ENCODE measurements at places on chromosomes 1 and 21. TPM values are rescaled to one million over a fixed set of nuclear protein-coding genes. Genes with fewer than 3 reads are reported as not detected.

GRCh38 chr1:92458146-92458545 is 28.6 kb downstream of the GFI1 start:
- H3K27ac ChIP-seq, result no peak overlapping the region
- no peaks in the 10 kb centered on the region for H3K36me3 ChIP-seq
- H3K27me3 ChIP-seq, result peaks cover 2% of the 10 kb centered on the region
- H3K4me3 ChIP-seq, result no peak overlapping the region
- DNase-seq, result no peak
- H3K4me1 ChIP-seq, result no peaks in the 10 kb centered on the region

GRCh38 chr1:154485106-154485505 is 16.9 kb upstream of the TDRD10 start:
- H3K36me3 ChIP-seq, result no peaks in the 10 kb centered on the region
- no peaks in the 10 kb centered on the region for H3K4me1 ChIP-seq
- no peak for DNase-seq
- no peak overlapping the region for H3K27ac ChIP-seq

- H3K4me1 ChIP-seq, result peaks cover 12% of the 10 kb centered on the region
- no peaks in the 10 kb centered on the region for H3K27me3 ChIP-seq
- H3K36me3 ChIP-seq, result peaks cover 13% of the 10 kb centered on the region
- DNase-seq, result no peak
Observed at GRCh38 chr1:245026247-245026646, 128.5 kb upstream of the KIF26B start.

DNA sequence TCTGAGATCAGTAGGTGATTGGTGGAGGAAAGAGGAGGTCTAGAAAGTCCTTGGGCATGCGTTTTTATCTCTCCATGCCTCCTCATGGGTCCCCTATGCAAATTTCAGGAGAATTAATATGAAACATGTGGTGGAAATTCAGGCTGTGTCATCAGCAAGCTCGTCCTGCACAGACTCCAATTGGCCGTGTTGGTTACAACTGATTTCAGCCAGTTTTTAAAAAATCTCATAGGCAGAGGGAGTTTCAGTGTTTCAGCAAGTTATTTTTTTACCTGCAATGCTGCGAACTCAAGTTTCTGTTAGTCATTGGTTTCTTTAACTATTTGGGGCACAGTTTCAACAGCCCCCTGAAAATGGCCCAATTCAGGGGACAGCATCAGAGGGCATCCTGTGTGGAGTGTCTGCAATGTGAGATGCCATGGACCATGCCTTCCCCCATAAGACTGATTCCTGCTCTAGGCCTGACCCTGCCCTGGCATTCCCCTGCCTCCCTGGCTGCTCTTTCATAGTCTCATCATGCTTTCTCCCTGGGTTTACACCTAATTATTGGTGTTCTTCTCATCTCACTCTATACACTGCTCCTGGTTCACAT is 59.9 kb downstream of the C1orf198 start:
- H3K27ac ChIP-seq, result no peak overlapping the region
- DNase-seq, result no peak
- no peak overlapping the region for H3K4me3 ChIP-seq
- peaks cover 5% of the 10 kb centered on the region for H3K36me3 ChIP-seq
- H3K27me3 ChIP-seq, result no peaks in the 10 kb centered on the region

DNA sequence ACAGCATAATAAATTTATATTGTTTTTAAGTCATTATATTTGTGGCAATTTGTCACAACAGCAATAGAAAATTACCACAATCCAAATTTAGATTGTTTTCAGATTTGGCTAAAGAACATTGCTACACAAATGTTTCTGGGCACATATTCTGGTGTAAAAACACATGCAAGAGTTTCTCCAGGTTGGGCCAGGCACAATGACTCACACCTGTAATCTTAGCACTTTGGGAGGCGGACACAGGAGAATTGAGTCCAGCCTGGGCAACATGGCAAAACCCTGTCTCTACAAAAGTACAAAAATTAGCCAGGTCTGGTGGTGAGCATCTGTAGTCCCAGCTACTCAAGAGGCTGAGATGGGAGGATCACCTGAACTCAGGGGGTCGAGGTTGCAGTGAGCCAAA is 8.4 kb downstream of the ERO1B start:
- peaks cover 29% of the 10 kb centered on the region for H3K27me3 ChIP-seq
- H3K27ac ChIP-seq, result no peak overlapping the region
- no peaks in the 10 kb centered on the region for H3K36me3 ChIP-seq
- no peak for DNase-seq

DNA sequence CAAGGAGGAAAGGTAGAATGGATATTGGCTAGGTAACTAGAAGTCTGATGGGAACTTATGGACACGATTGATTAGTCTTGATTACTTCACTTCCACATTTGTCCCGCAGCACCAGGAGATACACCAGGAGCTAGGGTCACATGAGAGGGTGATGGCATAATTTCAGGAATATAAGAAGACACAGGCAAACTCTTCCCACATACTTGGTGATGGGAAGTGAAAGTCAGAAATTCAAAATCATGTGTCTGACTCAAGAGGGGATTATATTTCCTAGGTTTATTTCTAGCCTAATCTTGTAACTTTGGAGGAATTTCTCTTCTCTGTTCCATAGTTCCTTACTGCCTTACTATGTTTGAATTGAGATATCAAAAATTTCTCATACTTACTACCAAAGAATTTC is 185.0 kb downstream of the PBX1 start:
- peaks cover 59% of the 10 kb centered on the region for H3K4me1 ChIP-seq
- peak overlapping the region; percentile 74 for H3K27ac ChIP-seq
- no peak for DNase-seq
- no peak overlapping the region for H3K4me3 ChIP-seq

DNA sequence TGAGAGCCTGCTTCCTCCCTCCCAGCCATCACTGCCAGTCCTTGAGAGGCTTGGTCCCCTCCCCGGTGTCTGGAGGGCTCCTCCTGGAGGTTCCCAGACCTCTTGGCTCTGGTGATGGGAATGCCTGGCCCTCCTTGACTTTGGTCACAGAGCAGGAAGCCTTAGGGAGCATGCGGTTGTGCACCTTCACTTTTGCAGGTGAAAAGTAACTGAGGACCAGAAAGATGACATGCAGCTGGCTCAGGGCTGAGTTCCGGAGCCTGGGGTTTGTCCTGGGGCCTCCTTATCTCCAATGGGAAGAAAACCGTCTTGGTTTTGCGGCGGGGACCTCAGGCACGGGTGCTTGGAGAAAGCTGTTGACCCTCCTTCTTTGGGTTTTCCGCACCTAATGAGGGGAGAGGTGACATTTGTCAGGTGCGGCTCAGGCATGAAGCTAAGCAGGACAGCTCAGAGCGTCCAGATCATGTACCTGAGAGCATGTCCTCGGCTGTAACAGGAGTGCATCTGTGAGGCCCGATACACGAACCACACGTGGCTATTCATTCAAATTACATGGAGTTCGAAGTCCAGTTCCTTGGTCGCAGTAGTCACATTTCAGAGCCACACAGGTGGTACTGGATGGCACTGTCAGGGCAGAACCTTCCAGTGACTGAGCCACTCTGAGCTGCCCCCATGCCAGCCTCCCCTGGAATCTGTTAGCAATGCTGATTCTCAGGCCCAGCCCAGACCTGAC is 608 bp upstream of the MX2 start:
- no peak overlapping the region for H3K4me3 ChIP-seq
- no peaks in the 10 kb centered on the region for H3K36me3 ChIP-seq
- DNase-seq, result no peak

GRCh38 chr1:31182352-31182751 is 57.3 kb downstream of the NKAIN1 start:
- peaks cover 3% of the 10 kb centered on the region for H3K36me3 ChIP-seq
- H3K4me1 ChIP-seq, result no peaks in the 10 kb centered on the region
- DNase-seq, result peak; percentile 92
- no peak overlapping the region for H3K27ac ChIP-seq

The KCNE2 gene
- total RNA-seq, result 0.92 TPM

The VPS72 gene
- 82.3 TPM for total RNA-seq

The LCE1C gene
- total RNA-seq, result not detected

The SYPL2 gene
- 0.14 TPM for total RNA-seq

The OR2T33 gene
- not detected for total RNA-seq

The CCDC181 gene
- total RNA-seq, result 1.3 TPM

The RNF220 gene
- total RNA-seq, result 85.4 TPM

The MPZ gene
- 1.3 TPM for total RNA-seq

Measured in mesothelial cell of epicardium (in vitro differentiated cells).